ENCODE measurements at places on chromosomes 1 and 21. TPM values are rescaled to one million over a fixed set of nuclear protein-coding genes. Genes with fewer than 3 reads are reported as not detected.

GRCh38 chr1:155640367-155640766, 30.3 kb downstream of the MSTO1 start:
- no peak for DNase-seq
- H3K27me3 ChIP-seq: no peaks in the 10 kb centered on the region
- H3K36me3 ChIP-seq: peaks cover 34% of the 10 kb centered on the region
- H3K27ac ChIP-seq: no peak overlapping the region

The S1PR1 gene
- 0.26 TPM for total RNA-seq

DNA sequence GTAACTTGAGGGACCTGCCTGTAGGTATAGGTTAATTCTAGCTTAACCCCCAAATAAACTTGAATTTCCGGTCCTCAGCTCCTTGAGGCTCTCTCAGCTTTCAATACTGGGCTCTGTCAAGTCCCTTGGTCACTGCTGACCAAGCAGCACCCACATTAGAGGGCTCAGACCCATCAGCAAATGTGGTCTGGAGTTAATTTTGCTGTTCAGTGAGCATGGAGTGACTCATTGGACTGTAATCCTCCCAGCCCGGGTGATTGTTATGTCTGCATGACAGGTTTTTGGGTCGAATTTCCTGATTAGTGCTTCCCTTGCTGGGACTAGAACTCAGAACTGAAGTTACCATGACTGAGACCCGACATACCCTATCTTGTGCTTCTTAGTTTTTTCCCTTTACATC, 130.6 kb downstream of the URB2 start:
- H3K36me3 ChIP-seq: no peaks in the 10 kb centered on the region
- no peak for DNase-seq
- no peaks in the 10 kb centered on the region for H3K27me3 ChIP-seq

- no peak overlapping the region for H3K4me3 ChIP-seq
- DNase-seq: no peak
- H3K27ac ChIP-seq: no peak overlapping the region
- H3K4me1 ChIP-seq: no peaks in the 10 kb centered on the region
These were observed 52.4 kb upstream of the FMO3 start for GRCh38 chr1:171038284-171038683.

The CD84 gene
- not detected for total RNA-seq
